HS-5 (cell line): ENCODE measurements at places on chromosomes 16 and 17.
A peak's percentile ranks its signal among the peaks of the same experiment; 100 is the strongest.

GRCh38 chr16:50555952-50556673 lies 7.9 kb downstream of the NKD1 start:
- DNase-seq, result no peak

DNA sequence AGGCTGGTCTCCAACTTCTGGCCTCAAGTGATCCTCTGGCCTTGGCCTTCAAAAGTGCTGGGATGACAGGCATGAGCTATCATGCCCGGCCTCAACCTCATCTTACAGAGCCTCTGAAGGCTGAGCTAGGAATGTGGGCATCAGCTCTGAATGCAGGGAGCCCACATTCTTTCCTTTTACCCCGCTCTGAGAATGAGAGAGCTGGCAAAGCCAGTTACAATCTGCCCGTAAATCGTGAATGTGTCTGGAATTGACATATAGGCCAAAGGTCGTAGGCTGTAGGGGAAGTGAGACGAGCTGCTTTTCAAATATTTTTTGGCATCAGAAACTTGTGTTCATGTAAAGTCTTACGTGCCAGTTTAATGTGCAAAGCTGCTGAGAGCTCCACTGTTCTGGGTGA lies 4.5 kb downstream of the TMEM238L start:
- no peak for DNase-seq

DNA sequence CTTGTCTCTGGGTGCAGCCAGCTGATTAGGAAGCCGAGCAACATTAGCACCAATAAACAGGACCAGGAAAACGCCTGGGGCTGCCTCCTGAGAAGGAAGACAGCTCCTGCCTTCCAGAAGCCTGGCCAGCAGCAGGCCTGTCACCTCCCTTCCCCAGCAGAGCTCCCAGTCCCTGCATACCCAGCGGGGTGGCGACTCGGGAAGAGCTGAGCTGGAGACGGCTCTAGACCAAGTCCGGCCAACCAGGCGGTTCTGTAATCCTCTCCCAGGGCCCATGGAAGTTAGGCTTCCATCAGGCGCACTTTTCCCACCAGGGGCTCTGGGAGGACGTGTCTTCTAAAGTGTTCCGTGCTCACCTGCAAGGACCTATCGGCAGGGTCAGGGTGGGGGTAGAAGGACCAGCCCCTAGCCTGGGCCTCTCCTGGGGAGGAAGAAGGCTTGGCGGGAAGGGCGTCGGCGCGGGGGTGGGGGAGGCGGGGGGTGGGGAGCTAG lies 12.0 kb upstream of the CLUH start:
- DNase-seq, result no peak

DNA sequence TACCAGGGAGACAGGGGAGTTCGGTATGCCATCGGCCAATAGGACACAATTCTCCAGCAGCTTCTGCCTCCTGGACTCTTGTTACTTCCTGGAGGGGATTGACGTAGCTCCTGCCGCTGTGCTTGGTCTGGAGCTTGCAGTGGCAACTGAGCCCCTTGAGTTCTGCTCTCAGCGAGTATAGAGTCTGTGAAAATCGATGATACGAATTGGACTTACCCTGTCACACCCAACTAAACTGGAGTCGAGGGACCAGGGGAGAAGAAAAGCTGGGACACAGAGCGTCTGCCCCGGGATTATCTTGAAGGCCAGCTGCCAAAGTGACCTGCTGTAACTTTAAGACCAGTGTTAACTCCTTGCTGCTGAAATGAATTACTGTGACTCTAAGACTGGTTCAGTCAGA lies 22.2 kb downstream of the SEC14L1 start:
- no peak for DNase-seq

DNA sequence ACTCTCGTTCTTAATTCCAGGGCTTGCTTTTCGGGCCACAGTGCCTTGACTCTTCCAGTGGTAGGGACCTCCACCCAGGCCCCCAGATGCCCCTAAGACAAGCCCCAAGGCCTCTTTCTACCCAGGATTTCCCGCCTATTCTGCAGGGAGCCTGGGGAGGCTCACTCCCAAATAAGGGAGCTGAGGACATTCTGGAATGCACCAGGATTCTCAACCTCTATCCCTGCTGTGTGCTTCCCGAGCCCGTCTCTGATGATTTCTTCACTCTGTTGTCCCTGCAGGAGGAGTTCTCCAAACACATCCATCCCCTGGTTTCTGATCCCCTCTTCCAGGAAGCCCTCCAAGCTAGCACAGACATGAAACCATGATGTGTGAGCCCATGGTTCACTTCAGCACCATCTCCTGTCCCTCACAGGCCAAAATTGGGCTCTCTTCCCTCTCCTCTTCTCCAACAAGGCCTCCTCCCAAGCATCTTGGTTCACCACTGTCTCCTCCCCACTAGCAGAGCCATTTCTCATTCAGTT lies 255.9 kb downstream of the KATNIP start:
- no peak for DNase-seq

DNA sequence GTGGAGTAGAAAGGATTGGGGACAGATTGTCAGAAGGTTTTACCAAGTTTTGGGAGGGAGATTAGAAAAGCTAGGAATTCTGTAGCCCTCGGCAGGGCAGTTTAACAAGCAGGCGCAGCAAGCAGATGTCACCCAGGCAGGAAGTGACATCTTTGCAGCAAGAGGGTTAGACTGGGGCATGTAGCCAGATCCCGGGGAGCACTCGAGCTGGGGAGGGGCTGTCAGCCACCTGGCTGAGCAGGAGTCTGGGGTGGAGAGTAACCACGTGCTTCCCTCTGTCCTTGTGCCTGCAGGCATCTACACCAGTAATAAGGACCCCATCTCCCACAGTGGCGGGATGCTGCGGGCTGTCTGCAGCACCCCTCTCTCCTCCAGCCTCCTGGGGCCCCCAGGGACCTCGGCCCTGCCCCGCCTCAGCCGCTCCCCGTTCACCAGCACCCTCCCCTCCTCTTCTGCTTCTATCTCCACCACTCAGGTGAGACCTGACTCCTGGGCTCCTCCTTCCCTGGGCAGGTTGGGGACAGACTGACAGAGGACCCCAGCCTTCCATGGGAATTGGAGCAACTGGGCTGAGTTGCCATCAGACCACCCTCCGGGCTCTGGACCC lies 12.2 kb downstream of the MLLT6 start:
- DNase-seq, result no peak

- DNase-seq, result no peak
These were observed 2.7 kb upstream of the FASN start for GRCh38 chr17:82100502-82101298.

- DNase-seq, result peak; percentile 42
These were observed 67.1 kb downstream of the MGAT5B start for GRCh38 chr17:76935331-76935730.

GRCh38 chr16:67685388-67686112 lies 18.9 kb downstream of the C16orf86 start:
- DNase-seq, result no peak

- no peak for DNase-seq
These were observed 74.4 kb downstream of the CCT6B start for GRCh38 chr17:34886831-34887230.

DNA sequence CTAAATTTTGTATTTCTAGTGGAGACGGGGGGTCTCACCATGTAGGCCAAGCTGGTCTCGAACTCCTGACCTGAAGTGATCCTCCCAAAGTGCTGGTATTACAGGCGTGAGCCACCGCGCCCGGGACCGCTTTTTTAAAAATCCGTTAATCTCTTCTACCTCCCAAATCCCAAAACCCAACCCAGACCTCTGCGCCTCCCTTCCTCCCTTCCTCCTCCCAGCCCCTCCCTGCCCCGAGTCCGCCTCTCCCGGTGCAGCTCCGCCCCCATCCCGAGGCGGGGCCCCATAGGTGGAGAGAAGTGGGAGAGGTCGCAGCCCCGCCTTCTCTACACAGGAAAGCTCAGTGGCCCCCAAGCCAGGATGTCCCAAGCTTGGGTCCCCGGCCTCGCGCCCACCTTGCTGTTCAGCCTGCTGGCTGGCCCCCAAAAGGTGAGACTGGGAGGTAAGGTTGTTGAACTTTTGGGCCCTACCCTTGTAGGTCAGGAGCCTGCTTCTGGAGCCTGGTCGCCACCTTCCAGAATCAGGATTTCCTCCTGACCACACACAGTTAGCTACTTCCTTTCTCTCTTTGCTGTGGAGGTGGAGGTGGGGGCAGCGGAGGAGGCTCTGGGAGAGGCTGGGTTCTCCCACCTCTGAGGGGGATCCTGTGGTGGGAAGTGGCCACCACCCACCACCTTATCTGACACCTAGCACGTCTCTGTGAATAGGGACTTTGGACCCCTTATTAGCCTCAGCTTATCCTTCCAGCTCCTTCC lies at the start of gene TMEM92:
Gene TMEM92, plus strand, starts transcription at position 325 of the 755 bp plus-strand sequence. Its CDS starts 36 bp downstream, at position 361.
- no peak for DNase-seq

DNA sequence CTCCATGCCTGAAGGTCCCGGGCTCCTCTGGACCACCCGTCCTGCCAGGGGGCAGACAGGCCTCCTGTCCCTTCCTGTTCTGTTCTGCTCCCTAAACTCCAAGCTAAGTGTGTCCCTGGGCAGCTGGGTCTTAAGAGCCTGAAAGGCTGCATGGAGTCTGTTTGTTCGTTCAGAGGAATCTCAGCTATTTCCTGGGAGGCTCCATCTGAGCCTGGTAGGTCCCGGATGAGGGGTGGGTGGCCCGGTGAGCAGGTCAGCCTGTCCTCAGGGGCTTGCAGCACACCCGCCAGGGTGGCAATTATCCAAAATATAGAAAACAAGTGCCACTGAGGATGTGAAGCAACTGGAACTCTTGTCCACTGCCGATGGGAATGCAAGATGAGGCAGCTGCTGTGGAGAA lies 12.6 kb downstream of the ACTG1 start:
- DNase-seq, result no peak

DNA sequence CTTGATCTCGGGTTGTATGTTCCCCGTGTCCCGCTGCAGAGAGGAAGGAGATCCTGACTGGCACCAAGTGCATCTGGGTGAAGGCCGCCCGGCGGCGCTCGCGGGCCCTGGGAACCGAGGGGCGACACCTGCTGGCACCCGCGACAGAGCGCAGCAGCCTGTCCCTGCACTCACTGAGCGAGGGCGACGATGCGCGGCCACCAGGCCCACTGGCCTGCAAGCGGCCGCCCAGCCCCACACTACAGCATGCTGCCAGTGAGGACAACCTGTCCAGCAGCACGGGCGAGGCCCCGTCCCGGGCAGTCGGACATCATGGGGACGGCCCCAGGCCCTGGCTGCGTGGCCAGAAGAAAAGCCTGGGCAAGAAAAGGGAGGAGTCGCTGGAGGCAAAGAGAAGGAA lies 7.5 kb downstream of the BTBD17 start:
- no peak for DNase-seq

DNA sequence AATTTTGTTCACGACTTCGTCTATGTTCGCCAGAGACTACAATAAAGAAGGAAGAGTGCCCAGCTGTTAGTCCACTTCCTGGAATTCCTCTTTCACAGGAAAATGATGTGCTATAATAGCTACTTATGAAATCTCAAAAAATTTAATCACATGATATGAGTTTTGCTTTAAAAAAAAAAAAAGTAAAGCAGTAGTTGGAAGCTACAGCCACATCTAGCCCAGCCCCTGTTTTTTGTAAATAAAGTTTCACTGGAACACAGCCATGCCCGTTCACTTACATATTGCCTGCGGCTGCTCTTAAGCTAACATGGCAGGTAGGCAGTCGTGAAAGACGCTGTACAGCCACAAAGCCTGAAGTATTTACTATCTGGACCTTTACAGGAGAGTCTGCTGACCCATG lies 15.3 kb downstream of the VPS53 start:
- DNase-seq, result no peak

DNA sequence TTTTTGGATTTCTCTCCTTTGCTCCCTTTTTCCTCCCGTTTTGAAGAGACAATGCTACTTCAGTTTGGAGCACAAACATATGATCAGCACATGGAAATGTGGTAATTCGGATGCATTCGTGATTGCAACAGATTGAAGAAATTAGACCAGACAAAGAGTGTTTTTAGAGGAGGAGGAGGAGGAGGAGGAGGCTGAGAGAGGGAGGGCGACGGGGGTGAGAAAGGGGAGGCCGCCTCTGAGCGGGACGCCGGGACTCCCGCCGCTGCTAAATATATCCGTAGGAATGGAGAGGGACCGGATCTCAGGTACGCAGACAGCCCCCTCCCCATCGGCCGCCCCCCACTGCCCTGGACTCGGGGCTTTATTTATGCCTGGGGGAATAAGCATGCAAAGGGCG lies 179.3 kb downstream of the SEC14L1 start:
- no peak for DNase-seq

- DNase-seq, result no peak
These were observed 126.0 kb upstream of the CIBAR2 start for GRCh38 chr16:85238233-85238647.

DNA sequence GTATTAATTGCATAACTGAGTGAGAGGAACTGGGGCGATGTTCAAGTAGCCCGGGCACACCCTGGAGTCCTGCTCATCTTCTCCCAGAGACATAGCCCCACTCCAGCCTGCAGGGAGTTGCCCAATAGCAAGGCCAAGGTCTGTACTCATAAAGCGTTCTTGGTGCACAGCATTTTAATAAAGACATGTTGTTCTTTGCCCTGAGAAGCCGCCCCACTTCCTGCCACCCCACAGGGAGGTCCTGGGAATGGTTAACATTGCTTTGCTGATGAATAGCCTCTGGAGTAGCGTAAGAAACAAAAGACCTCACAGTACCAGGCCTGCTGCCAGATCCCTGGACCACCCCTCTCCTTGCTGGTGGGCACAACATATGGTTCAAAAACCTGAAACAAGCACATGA lies 21.6 kb upstream of the CDH1 start:
- no peak for DNase-seq

- no peak for DNase-seq
These were observed 8.5 kb upstream of the NPIPB2 start for GRCh38 chr16:11950388-11950787.

- DNase-seq, result peak; percentile 28
These were observed 7.4 kb upstream of the ABR start for GRCh38 chr17:1186923-1187771.

- DNase-seq, result no peak
These were observed 47.0 kb downstream of the ADAMTS18 start for GRCh38 chr16:77387815-77388209.

GRCh38 chr16:89837014-89837546 lies 8.8 kb downstream of the SPIRE2 start:
- no peak for DNase-seq

GRCh38 chr16:80029761-80030481 lies 429.4 kb upstream of the MAF start:
- no peak for DNase-seq

DNA sequence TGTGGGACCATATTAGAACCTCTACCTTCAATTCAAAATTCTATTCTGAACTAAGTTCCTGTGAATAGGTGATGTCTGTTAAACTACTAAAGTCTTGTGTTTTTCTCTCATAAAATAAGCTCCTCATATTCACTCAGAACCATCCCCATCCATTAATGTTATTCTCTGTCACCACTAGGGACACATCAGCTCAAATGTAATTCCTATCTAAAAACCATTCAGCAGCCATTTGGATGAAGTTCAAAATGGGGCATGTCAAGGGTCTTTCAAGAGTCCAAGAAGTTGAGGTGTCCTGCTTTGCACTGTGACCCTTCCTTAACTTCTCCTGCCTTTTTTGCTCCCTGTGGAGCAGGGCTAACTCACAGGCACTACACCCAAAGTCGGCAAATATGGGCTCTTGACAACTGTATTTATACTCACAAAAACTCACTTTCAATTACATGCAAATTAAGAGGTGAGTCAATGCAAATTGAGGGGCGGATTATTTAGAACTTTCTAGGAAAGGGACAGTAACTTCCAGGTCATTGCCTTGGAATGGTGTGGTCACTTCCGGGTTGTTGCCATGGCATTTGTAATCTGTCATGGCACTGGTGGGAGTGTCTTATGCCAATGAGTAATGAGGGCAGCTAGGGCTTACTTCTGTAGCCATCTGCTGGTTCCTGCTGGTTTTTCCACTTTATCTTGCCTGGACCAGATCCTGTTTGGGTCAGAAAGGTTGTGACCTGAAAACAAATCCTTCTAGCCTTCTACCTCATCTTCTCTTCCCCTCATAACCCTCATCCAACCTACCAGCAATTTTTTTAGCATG lies 128.2 kb upstream of the COX10 start:
- peak; percentile 90 for DNase-seq
